ENCODE measurements at places on chromosomes 2 and 18.

DNA sequence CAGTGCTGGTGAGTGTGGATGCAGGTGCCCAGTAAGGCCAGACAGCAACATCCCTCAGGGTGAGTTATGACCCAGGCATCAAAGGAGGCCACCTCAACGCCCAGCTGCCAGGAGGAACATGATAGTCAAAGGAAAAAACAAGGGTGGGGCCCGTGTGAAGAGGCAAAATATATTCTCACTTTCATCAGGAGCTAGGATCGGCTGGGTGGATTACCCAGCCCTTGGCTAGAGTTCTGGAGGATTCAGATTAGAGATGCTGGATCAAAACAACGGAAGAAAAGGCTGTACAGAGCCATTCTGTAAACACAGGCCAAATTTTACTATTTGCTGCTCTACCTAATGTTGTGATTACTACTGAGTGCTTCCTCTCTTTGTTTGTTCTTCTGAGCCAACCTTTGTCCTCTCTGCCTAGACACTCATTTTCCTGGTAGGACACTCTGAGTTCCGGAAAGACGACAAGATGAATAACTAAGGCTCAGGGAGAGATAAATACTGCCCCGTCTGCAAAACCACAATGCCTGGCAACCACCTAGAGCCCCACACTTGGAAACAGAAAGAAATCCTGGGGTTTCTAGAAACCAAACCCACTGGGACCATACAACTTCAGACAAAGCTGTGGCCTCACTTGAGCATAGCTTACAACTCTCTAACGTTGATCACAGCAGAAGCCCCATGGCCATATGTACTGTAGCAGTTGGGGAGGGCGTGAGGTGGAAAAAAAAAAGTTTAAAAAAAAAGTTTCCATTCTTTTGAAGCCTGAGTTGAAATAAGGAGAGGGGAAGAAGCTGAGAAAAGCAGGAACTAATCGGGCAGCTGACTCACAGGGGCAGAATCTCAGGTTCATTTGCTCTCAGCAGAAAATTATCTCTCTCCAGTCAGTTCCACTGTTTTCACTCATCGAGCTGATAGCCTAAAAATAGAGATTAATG, 17.8 kb upstream of the PMAIP1 start:
- DNase-seq: peak; percentile 34

DNA sequence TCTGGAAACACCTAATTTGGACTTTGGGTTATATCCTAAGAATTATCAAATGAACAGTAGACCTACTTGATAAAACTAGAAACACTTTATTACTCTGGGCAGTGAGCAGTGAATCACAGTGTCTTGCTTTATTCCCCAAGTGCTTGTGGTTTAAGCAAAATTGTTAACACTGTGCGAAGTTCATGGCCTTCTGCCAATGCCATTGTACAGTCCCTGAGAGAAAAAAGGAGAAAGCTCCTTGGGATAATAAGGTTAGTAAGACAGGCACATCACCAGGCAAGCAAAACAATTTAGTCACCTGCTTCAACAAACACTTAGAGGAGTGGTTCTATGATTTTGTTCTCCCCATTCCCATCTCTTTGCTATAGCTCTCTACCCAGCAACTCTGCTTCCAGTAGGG, 39.8 kb downstream of the ADCYAP1 start:
- DNase-seq: peak; percentile 29

- no peak for DNase-seq
These were observed 82.1 kb downstream of the CDK15 start for GRCh38 chr2:201888426-201888800.

DNA sequence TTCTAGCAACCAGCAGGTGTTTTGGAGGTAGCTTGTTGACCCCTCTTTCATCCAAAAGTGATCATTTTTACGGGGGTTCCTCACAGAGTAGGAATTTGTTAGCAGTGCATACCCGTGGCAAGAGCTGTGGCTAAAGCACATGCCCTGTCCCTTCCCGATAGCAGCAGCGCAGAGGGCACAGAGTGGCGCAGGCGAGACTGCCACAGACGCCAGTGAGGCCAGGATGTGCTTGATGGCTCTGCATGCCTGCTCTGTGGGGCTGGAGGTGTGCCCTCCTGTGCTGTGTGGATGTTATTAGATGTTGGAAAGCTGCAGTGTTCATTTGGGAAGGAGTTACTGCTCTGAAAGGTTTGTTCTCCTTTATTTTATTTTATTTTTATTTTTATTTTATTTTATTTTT, 153.6 kb downstream of the FAM210A start:
- no peak for DNase-seq

- no peak for DNase-seq
These were observed 28.9 kb downstream of the TMEM247 start for GRCh38 chr2:46508312-46508711.

DNA sequence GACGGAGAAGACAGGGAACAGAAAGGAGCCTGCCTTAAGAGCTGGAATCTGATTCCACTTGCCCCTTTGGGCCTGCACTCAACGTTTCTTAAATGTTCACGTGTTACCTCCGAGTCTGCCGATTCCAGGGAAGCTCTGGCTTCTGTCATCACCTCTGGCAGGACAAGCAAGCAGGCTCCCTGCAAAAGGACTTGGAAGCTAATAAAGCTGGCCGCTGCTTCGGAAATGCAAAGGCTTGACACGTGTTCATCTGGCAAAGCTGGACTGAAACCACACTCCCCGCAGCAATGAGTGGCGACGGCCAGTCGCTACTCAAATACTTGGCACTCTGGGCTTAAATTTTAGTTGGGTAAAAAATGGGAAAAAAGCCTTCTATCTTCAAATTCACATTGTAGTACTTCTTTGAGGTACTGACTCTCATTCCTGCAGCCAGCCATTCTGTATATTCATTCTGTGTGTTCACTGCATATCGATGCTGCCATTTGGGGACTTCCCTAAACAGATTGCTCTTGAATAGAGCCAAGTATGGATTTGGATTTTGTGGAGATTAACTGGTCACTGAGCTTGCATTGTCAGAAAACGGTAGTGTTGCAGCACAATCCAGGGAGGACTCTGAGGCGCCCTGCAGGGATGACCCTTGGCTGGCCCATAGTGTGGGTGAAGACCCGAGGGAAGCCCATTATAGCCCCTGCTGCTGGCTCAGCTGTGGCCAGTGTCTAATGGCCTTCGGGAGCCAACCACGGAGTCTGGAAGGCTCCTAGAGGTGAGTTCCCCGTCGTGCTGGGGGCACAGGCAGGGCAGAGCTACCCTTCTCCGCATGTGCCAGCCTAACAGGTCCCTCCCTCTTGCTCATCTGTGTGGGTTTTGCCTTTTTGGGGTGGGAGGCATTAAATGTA, 231.5 kb downstream of the PRKCE start:
- peak; percentile 55 for DNase-seq

DNA sequence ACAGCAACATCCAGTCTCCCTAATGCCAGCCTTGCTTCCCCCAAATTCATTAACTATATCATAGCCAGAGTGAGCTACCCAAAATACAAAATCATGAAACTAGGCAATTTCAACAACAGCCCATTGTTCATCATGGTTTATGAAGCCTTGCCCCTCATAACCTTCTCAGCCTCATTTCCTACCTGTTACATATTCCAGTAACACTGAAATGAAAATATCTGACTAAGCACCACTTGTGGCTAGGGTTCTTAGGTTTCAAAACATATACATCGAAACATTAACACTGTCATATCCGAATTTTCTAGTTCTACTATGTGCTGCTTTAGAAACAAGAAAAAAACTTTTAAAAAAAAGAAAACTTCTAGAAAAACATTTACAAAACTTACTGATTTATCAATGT, 59.5 kb downstream of the ATAD2B start:
- no peak for DNase-seq

DNA sequence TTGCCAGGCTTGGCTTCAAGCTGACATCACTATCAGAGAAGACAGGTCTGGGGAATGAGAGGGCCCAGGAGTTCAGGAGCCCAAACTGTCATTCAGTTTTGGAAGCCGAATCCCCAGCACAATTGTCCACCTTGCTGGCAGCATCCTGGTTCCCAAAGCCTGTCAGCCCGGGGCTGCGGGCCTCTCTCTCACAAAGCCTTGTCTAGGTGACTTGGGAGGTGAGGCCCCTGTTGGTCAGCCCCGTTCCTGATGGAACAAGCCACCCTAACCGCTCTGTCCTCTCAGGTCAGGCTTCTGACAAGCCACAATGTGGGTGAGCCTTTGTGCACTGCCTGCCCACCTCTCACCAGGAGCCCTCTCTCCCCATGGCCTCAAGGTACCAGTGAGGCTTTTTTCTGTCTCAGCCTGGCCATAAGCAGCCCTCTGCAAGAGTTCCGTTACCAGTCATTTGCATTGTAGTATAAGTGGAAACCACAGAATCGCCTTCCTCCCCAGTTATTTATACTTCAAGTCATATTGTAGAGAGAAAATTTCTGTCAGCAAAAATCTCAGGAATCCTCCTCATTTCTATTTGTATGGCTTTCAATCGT, 100.6 kb downstream of the MSH2 start:
- DNase-seq: no peak

DNA sequence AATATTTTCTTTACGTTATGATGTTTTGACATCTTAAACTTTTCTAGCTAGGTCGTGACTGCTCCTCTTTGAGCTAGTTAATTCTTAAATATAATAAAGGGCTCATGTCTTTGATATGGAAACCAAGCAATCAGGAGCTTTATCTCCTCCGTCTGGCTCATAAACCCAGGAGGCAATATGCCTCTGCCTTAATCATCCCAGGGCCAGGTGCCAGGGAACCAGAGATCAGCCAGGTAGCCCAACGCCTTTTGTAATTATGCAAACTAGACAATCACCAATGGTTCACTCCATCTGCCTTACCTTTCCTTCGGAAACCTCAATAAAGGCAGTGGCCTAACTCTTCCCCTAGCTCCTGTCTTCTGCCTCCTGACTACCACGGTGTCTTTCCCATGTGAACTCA, 213.7 kb downstream of the KCNJ3 start:
- DNase-seq: no peak

- no peak for DNase-seq
These were observed 72.9 kb downstream of the TMEM182 start for GRCh38 chr2:102834523-102835273.

DNA sequence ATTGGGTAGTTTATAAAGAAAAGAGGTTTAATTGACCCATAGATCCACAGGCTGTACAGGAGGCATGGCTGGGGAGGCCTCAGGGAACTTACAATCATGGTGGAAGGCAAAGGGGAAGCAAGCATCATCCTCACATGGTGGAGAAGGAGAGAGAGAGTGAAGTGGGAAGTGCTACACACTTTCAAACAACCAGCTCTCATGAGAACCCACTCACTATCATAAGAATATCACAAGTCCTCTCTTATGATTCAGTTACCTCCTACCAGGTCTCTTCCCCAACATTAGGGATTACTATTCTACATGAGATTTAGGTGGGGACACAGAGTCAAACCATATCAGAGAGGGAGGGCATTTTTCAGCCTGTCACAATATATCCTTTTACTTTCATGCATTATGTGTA, 22.7 kb upstream of the DOCK10 start:
- no peak for DNase-seq

DNA sequence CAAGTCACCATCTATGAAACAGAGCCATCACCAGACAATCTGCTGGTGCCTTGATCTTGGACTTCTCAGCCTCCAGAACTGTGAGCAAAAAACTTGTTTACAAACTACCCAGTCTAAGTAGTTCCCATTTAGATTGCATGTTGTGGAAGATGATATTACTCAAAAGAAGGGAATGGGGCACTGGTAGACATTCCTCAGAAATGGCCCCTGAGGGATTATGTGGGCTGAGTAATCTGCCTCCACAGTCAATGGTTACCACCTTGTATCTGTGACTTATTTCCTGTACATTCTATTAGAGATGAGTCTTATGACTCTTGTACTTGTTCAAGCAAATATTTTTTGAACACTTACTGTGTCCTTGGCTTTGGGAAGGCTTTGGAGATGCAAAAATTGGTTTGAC, 160.4 kb downstream of the NUP35 start:
- peak; percentile 62 for DNase-seq

DNA sequence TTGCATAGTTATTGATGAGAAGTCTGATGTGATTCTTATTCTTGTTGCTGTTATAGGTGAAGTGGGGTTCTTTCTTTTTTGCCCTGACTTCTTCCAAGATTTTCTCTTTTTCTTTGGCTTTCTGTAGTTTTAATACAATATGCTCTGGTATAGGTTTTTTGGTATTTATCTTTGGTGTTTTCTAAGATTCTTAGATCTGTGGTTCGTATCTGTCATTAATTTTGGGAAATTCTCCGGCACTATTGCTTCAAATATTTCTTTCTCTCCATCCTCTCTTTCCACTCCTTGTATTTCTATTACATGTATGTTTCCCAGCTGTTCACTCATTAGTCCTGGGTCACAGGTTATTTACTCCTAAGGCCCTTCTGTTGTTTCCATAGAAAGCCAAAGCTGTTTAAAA, 43.8 kb downstream of the SKA1 start:
- DNase-seq: no peak

GRCh38 chr2:119864318-119864717, 104.6 kb downstream of the PTPN4 start:
- DNase-seq: no peak
